Hindlimb muscle (tissue), 1 donor: ENCODE measurements at places on chromosomes 11 and 22.
A peak's percentile ranks its signal among the peaks of the same experiment; 100 is the strongest.

GRCh38 chr11:88212300-88212699 lies 37.1 kb upstream of the RAB38 start:
- DNase-seq = no peak

GRCh38 chr22:24697621-24698082 lies 76.9 kb downstream of the PIWIL3 start:
- peak; percentile 51 for DNase-seq

- no peak for DNase-seq
These were observed 106.7 kb upstream of the OR9G4 start for GRCh38 chr11:56855217-56855616.

- DNase-seq = no peak
These were observed 35.8 kb downstream of the SC5D start for GRCh38 chr11:121328176-121328966.

GRCh38 chr11:9629064-9629463 lies 34.8 kb upstream of the SWAP70 start:
- no peak for DNase-seq

DNA sequence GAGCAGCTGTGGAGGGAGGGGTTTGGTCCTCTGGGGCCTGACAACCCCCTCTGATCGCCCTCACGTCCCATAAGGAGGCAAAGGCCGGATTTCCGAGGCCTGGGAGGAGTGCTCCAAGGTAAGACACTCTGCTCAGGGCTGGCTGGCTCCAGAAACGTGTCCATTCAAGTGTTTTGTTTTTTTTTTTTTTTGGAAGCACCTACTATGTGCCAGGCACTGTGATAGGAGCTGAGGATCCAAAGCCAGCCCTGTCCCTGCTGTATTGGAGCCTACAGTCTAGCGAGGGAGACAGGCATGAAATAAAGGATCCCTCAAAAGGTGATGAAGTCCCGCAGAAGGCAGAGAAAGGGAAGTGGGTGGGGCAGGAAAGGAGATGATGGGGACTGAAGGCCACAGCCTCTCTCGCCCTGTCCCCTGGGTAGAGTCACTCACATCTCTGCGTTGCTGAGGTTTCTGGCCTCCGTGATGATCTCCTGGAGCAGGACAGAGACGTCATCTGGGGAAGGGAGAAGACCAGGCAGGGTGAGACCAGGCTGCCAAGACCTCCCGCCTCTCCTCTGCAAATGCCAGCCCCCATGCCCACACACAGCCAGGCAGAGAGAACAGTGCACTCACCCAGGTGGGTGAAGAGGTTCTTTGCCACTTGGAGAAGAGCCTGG lies 89.2 kb downstream of the PDE2A start:
- DNase-seq = no peak

- no peak for DNase-seq
These were observed 15.6 kb upstream of the LYVE1 start for GRCh38 chr11:10584071-10584501.

DNA sequence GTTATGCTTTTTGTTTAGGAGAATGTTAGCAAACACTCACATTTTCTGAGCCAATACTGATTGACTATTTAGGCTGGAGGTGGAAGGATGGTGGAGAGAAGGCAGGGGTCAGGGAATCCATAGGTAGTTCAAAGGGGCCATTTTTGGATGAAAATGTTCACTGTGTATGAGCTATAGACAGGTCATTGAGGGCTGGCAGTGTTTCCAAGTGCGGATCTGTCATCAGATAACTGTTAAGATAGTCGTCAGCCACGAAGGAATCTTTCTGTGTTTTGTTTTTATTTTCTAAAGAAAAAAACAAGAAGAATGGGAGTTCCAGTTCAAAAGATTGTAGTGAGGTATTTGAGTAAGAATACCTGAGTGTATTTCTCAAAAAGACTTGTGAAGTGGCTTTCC lies 3.1 kb downstream of the KCNJ5 start:
- no peak for DNase-seq

- no peak for DNase-seq
These were observed 6.2 kb upstream of the SYT8 start for GRCh38 chr11:1828542-1828941.

GRCh38 chr11:116693102-116693570 lies 79.7 kb downstream of the BUD13 start:
- DNase-seq = no peak

- DNase-seq = peak; percentile 76
These were observed 25.2 kb downstream of the ALKBH3 start for GRCh38 chr11:43905813-43906241.

DNA sequence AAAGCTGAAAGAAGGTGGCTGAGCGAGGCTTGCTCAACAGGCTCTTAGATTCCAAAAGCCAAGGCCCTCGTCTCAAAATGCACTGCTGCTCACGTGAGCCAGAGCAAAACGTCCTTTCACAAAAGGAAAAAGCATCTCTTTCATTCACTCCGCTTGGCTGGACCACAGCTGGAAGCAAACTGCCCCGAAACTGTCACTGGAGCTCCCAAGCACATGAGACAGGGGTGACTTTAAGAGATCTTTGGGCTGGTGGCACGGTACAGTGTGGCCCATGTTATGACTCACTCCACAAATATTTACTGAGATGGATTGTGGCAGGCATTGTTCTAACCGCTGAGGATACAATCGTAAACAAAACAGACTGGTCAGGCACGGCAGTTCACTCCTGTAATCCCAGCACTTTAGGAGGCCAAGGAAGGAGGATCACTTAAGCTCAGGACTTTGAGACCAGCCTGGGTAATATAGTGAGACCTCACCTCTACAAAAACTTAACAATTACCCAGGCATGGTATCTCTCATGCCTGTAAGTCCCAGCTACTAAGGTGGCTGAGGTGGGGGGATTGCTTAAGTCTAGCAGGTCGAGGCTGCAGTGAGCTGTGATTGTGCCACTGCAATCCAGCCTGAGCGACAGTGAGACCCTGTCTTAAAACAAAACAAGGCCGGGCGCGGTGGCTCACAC lies 3.6 kb downstream of the PLA2G6 start:
- no peak for DNase-seq

GRCh38 chr22:40635043-40635939 lies 1.2 kb downstream of the MRTFA start:
- peak; percentile 71 for DNase-seq

DNA sequence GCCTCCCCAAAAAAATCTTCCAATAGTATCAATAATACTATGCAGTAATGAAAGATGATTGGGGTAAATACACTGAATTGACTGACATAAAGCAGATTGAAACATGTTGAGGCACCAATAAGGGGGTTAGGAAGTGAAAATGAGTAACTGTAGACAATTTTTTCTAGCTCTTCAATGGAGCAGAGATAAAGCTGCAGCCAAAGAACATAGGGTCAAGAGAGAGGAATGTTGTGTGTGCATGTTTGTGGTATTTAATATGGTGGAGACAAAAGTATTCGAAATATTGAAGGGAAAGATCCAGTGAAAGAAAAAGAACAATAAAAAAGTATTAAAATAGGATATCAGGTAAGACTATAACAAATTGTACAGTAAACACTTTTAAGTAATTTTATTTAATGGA lies 450.0 kb upstream of the CCDC179 start:
- DNase-seq = no peak

DNA sequence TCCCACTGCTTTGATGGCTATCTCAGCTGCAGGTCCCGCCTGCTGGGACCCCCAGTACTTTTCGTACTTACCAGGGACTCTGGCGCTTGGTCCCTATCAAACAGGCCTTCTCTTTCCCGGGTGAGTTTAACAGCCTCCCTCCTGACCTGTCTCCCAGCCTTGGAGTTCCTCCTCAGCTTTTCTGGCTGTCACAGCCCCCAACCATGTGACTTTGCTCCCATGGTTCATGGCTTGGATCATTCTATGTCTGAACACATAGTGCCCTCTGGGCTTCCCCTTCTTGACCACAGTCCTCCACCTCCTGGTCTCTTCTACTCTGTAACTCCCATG lies 56.9 kb downstream of the PARVA start:
- no peak for DNase-seq

- no peak for DNase-seq
These were observed 2.3 kb downstream of the HRAS start for GRCh38 chr11:532986-533585.

DNA sequence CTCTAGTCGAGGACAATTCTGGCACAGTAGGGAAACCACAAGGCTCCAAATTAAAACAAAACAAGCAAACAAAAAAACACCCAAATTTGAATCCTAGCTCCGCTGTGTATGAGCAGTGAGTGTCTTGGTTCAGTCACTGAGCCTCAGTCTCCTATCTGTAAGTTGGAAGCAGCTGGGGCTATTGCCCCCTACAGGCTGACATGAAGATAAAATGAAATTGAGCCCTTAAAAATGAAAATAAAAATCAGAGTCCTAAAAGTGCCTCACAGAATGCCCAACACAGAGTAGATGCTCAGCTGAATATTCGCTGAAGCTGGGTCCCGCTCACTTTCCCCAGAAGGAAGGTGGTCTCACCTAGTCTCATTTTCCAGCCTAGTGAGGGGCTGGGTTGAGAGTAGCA lies 65.2 kb downstream of the PDE2A start:
- no peak for DNase-seq
